ENCODE measurements at places on chromosomes 13 and 19.

- no peak for DNase-seq
Measured at GRCh38 chr19:48962849-48963165, 2.3 kb upstream of the FTL start.

DNA sequence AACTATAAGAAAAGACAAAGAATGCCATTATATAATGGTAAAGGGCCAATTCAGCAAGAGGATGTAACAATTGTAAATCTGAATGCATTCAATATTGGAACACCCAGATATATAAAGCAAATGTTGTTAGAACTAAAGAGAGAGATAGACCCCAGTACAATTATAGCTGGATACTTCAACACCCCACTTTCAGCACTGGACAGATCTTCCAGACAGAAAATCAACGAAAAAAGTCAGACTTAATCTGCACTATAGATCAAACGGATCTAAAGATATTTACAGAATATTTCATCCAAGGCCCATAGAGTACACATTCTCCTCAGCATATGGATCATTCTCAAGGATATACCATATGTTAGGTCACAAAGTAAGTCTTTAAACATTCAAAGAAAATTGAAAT, 194.6 kb upstream of the DACH1 start:
- no peak for DNase-seq

DNA sequence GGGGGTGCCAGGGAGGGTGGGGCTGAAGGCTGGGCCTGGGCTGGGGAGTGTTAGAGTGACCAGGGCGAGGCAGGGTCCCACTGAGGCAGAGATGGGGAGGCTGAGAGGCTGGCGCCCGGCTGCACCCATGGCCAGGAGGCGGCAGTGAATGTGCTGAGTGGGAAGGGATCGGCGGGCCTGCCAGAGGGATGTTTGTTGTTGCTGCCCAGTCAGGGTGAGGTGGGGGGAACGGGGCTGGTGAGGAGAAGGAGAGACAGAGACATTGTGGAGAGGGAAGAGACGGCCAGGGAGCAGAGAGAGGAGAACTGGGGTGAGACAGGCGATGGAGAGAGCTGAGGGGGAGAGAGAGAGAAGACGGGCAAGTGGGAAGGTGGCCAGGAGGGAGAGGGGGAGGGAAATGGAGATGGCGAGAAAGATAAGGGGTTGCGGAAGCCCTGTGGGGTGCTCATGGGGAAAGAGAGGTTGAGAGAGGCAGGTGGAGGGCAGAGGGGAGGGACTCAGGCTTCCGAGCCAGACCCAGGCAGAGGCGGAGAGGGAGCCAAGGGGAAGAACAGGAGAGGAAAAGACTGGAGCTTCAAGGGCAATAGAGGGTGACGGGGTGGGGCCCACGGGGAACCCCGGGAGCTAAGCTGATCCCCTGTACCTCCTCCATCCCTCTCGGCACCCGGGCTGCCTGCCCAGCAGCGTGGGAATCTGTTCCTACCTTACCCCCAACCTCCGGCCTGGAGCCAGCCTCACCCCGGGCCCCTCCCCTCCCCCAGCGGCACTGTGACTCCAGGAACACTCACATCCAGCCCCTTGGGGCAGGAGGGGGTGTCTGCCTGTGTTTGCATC, 690 bp upstream of the B3GNT8 start:
- peak; percentile 34 for DNase-seq

- DNase-seq = no peak
Measured at GRCh38 chr13:32047793-32048192, 16.2 kb downstream of the FRY start.

GRCh38 chr13:110310541-110311442, 3.7 kb downstream of the COL4A2 start:
- DNase-seq = no peak

DNA sequence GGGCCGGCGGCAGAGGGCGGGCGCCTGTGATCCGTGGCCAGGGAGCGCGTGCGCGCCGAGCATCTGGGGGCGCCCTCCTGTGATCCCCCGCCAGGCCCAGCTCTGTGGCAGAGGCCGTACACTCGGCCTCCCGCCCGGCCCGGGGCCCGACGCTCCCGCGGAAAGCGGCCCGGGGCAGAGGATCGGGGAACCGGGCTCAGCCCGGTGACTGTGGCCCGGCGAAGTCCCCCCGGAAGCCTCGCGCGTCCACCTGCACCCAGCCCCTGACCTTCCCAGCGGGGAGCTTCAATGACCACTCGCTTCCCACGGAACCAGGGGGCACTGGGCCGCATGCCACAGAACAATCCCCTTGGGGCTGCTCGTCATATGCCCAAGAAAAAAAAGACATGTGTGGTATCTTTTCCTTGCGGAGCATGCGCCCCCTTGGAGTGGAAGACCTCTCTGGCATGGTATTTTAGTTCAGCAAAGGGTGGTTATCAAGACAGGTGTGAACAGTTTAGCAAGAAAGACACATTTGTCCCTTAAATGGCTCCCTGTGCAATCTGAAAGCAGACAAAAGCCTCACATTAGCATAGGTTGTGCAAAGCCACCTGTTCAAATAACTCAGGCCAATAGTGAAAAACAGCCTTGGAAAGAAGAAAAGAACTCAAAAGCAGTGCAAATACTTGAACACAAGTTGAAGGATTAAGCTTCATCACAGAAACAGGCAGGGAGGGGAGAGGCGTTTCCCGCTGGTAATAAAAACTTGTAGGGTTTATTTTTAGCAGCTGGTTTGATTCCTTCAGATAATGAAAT, 290.9 kb upstream of the SOX21 start:
- no peak for DNase-seq

DNA sequence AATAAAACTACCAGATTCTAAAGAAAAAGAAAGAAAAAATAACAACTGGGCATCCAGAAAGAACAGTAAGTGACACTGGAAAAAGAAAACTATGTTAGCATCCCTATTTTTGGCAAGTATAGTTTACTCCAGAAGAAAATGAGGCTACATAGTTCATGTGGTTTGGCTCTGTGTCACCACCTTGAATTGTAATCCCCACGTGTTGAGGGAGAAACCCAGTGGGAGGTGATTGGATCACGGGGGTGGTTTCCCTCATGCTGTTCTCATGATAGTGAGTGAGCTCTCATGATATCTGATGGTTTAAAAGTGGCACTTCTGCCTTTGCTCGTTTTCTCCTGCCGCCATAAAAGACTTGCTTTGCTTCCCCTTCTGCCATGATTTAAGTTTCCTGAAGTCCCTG, 76.9 kb downstream of the ITGBL1 start:
- no peak for DNase-seq

DNA sequence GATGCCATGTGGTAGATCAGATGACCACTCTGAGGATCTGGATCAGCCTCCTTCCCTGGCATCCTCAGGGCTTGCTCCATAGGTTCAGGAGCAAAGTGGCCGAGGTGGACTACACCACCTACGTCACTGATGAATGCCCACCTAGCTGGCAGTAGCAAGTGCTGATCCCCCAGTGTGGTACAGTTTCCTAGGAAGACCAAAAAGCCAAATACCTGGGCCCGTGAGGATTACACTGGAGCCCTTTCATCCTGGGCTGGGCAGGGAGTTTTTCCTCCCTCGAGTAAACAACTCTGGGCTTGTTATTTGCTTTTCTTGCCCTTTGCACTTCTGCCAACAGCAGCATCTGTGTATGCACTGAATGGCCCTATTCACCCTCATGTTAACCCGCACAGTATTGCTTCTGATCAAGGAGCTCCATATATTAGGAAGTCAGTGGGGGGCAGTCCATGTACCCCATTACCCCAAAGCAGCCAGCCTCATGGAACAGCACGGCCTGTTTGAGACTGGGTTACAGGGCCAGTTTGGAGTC, 3.3 kb upstream of the MYADM start:
- DNase-seq = no peak

DNA sequence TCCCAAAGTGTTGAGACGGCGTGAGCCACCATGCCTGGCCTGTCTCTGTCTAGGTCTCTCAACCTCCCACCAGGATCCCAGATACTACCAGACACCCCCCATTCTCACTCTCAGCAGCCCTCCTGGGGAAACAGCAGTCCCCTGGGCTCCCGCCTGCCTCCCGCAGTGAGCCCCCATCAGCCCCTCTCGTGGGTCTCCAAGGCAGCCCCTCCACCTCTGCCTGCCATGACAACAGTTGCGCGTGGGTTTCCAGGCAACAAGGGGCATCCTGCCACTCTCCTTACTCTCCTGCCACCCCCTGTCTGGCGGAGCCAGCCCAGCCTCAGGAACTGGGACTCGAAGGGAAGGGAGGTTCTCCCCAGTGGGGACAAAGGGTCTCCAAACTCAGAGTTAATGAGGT, 5.2 kb downstream of the LRRC4B start:
- no peak for DNase-seq

- no peak for DNase-seq
Measured at GRCh38 chr13:50188696-50189095, 173.5 kb downstream of the KCNRG start.

- DNase-seq = peak; percentile 85
Measured at GRCh38 chr19:48330012-48330681, 4.8 kb downstream of the EMP3 start.

GRCh38 chr13:93535251-93535650, 308.6 kb downstream of the GPC6 start:
- no peak for DNase-seq

DNA sequence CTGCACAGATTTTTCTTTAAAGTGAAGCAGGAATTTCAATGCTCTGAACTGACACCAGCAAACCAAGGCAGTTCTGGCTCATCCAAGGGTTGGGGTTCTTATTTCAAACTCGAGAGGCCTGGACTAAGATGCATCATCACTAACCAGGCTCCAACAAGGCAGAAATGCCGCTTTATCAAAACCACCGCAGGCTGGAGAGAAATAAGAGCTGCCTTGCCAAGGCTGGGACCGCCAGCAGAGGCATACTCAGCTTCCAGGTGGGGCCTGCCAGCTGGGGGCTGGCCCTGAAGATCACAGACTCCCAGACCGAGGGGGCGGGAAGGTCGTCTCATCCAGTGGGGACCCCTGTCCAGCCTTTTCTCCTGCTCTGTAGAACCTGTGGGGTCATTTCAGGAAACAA, 37.4 kb upstream of the GAS6 start:
- no peak for DNase-seq

Data from CD8-positive, alpha-beta T cell (primary cell).